ENCODE measurements at places on chromosomes 7 and 10. TPM values are rescaled to one million over a fixed set of nuclear protein-coding genes. Genes with fewer than 3 reads are reported as not detected.
A peak's percentile ranks its signal among the peaks of the same experiment; 100 is the strongest.

GRCh38 chr10:100208276-100208675, 21.1 kb downstream of the CHUK start:
- no peak for DNase-seq

DNA sequence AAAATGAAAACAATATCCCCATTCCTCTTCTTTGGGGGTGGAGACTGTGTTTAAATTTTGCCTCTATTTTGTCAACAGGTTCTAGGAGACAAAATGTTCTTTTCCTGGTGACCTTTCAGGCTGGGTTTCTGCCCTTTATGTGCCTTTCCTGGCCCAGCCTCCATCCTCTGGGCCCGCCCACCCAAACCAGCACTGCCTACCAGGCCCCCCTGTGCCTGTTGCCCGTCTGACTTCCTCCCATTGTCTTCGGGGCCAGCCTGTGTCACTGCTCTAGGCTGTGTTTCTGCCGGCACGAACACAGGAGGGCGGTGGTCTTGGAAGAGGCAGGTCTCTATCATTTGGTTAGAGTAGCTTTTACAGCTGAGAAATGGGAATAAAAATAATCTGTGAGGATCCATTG, 13.9 kb downstream of the TSPAN14 start:
- peak; percentile 50 for DNase-seq

DNA sequence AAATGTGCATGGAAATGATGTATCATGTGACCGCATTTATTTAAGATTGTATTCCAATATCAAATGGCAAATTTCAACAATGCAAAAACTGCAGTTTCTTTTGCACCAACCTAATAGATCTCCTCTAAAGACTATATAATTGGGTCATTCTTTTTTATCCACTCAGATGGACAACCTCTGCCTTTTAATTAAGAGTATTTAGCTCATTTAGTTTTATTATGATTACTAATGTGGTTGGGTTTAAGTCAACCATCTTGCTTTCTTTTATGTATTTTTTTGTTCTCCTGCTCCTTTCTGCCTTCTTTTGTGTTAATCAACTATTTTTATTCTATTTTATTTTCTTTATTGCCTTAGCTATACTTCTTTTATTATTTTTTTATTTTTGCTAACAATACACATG, 468.5 kb upstream of the MKI67 start:
- DNase-seq, result no peak

DNA sequence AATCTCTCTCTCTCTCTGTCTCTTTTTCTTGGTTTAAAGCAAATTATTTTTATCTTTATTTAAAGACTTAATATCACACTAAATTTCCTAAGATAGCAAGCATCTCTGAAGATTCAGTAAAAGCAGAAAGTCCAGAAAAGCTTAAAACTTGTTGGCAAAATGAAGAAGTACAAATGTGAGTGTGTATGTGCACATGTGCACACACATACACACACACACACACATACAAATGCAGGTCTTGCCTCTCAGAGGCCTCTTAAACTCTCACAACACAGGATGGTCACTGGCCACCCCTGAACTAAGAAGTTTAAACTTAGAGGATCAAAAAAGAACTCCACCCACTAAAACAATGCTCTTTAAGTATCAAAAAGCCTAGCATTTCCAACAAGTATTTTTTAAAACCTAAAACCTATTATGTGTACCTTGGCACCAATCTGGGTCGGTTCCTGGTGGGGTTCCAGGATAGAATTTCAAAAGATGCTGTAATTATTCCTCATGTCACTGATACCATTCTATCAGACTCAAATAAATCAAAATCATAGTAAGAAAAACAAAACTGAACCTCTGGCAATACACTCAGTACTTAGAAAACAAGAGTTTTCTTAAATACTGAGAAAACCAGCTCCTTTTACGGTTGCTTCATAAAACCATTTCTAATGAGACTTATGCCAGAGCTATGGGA, 55.0 kb downstream of the SORBS1 start:
- no peak for DNase-seq

GRCh38 chr7:157658851-157659412, 322.1 kb downstream of the DNAJB6 start:
- DNase-seq, result no peak

GRCh38 chr10:3935141-3935540, 150.1 kb upstream of the KLF6 start:
- DNase-seq, result peak; percentile 58

DNA sequence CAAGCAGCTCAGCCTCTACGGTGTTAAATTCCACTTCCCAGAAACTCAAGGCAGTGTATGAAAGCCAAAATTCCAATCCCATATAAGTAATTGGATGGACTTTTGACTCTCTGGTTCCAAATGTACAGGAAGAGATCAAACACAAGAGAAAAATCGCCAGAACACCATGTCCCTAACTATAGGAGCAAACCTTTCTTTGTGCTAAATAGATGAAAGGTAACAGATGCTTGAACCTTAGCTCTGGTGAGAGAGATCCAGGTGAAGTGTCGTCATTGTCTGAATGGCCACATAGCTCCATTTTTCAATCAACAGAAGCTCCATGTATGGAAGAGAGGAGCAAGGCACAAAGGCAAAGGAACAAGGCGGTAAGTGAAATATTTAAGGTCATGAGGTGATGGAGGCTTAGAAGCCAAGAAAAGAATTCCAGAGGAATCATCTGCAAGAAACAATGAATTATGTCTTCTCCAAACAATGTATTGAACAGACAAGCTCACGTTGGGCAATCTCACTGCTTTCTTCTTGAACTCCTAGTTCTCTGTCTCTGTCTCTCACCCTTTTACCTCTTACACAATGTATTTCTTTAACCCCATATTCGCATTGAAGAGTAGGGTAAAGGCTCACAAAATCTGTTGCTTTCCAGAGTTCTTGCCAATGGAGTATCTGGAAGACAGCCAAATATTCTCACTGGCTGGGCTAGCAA, 585.1 kb downstream of the GATA3 start:
- no peak for DNase-seq

SCART1 gene
- 3.7 TPM for total RNA-seq

HUS1 gene
- 39.4 TPM for total RNA-seq

PLXNA4 gene
- total RNA-seq, result 23.3 TPM
